ENCODE measurements at places on chromosomes 1 and 21.

- ATAC-seq: no peak
Measured at GRCh38 chr1:74323937-74324473, 88.8 kb downstream of the TNNI3K start.

DNA sequence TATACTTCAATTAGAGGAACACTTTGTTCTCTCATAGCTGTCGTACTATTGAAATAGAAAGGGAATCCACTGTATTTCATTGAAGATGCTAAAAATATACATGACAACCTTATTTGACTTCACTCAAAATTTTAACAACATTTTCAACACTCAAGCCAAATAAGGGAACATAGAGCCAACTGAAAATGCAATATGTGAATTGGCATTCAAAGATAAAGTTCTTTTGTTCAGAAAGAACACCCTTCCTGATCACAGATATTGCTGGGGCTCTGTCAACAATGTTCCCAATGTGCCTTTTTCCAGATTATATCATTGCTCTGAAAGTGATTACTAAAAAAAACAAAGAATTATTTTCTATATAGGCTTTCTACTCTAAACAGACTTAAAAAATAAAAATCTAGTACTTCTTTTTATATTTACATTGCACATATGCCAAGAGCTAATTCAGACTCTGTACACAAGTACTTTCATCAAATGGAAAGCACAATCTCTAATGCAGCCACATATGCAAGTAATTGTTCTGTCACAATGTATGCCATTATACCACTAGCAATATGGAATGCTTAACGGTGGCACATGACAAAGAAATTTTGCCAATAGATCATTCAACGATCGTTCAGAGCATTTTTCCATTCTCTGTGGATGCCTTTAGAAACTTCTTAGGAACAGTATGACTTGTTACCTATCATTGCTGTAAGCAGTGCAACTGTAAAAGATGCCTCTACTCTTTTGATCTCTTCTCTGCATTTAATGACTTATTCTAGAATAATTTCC, 171.0 kb downstream of the EIF4G3 start:
- ATAC-seq: no peak

DNA sequence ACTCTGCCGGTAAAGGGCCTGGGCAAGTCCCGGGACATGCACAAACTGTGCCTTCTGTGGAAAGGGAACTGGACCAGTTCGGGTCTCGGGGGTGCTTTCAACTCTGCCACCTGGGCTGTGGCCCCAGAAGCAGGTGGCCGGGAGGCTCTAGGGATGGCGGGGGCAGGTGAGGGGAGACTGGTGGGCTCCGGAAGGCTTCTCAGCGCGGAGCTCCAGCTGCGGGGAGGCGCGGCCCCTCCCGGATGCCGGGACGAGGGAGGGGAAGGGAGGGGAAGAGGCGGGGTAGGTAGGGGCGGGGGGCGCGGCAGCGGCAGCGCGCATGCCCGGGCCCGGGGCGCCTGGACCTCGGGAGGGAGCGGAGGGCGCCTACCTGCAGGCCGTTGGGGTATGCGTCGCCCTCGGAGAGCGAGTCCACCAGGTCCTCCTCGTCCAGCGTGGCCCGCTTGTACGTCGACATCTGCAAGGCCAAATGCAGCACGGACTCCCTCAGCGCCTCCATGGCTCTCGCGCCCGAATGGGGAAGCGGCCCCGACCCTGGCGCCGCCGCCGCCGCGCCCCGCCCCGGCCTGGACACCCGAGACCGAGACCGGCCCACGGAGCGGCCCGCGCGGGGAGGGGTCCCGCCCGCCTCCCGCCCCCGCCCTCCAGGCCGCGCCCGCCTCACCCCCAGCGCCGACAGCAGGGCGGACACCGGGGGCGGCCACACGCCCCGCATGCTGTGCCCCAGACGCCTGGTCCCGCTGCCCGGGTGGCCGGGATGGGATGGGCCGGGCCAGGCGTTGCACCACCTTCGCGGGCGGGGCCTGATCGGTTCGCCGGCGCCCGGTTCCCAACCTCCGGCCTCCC, at the start of gene ECE1:
Gene ECE1, minus strand, starts transcription at position 764 of the 846 bp plus-strand sequence. Its CDS starts 49 bp downstream, at position 715.
- peak; percentile 4 for ATAC-seq

DNA sequence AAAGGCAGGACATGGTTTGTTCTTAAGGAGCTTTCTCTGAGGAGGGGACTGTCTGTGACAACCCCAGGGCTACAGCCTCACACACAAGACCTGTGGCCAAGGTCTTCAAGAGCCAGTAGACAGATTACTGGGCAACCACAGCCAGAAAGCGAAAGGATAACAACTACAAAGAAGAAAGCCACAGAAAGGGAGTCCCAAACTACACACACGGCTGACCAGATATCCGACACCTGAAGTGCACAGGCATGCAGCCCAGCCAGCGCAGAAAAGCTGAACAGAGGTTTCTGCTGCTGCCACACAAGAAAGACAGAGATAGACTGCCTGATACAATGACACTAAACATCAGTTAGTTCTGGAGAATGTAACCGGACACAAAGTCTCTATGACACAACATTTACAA, 21.4 kb upstream of the NADK start:
- peak; percentile 82 for ATAC-seq

- no peak for ATAC-seq
Measured at GRCh38 chr1:240098534-240098933, 6.9 kb downstream of the FMN2 start.

DNA sequence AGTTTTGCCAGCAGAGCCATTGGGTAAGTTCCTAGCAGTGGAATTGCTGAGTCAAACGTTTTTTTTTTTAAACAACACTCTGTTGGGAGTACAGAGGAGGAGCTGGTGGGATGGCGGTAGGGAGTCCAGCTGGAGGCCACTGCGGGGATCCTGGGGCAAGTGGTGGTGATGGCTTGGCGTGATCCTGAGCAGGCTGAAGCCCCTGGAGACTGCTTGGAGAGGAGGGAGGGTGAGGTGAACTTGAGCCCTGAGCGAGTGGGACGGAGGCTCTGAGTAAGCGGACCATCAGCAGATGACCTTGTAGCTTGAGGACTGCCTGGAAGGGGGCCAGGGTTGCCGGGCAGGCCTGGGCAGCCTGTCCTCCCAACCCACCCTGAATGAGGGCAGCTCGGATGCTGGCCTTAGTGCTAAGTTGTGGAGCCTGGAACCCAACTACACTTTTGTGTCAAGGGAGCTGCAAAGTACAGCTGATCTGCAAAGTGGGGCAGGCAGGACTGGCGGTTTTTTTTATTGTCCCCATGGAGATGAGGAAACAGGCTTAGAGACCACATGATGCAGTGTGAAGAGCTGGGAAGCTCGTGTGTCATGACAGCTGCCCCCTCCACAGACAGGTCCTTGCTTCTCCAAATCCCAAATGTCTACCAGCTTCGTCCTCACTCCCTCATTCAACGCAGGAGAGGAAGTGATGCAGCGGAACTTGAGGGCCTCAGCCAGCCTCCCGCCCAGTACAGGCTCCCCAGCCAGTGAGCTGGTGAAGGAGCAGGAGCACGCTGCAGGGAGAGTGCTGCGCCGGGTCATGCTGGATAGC, 20.2 kb downstream of the MRPL37 start:
- no peak for ATAC-seq

DNA sequence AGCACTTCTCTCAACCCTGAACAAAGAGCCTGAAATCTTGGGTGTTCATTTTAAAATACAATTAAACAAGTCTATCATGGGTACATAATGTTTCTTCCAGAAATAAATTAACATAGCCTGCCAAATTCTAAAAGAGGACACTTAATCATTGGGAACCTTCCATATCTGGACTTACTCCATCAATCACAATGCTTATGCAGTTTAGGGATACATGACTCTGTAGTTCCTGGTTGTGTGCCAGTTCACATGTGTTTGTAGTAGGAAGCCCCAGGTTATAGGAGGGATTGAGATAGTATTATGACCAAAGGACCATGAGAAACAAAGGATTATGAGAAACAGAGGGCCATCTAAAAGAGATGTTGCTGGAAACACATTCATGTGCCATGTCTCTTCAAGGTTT, 19.1 kb upstream of the DAB1 start:
- ATAC-seq: no peak

GRCh38 chr21:39149882-39150281, 33.4 kb downstream of the PSMG1 start:
- no peak for ATAC-seq

- no peak for ATAC-seq
Measured at GRCh38 chr1:41454406-41454805, 30.1 kb downstream of the EDN2 start.

GRCh38 chr1:38030596-38031512, 15.7 kb downstream of the POU3F1 start:
- no peak for ATAC-seq

DNA sequence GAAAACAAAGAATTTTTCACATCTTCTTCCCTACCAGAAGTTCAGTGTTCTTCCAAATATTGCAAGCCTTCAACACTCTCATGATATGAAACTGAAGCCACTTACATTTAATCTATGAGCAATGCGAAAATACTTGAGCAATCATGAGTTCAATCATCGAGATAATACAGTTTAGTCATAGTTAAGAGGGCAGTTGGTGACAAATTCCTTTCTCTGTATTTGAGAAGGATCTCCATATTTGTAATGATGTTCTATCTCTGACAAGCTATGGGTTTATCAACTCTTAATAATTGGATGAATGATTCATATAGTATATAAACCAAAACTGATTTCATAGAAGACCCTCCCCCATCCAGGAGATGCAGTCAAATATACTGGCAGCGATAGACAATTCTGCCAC, 29.7 kb upstream of the PYHIN1 start:
- no peak for ATAC-seq

DNA sequence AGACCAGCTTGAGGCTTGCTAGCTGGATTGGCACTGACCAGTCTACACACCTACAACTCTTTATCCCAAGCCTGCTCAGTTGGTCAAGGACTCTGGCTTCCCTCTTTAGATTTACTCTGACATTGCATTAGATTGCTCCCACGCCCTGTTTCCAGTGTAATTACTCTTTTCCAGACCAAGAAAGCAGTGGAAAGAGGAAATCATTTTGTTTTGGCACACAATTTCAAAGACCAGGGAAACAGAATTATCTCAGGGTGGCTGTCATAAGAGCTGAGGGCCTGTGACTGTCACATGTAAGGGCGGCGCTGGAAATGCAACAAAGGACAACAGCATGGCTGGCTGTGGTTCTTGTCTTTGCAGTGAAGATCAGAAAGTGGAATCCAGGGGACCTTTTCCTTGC, 302.7 kb downstream of the HHAT start:
- ATAC-seq: no peak

DNA sequence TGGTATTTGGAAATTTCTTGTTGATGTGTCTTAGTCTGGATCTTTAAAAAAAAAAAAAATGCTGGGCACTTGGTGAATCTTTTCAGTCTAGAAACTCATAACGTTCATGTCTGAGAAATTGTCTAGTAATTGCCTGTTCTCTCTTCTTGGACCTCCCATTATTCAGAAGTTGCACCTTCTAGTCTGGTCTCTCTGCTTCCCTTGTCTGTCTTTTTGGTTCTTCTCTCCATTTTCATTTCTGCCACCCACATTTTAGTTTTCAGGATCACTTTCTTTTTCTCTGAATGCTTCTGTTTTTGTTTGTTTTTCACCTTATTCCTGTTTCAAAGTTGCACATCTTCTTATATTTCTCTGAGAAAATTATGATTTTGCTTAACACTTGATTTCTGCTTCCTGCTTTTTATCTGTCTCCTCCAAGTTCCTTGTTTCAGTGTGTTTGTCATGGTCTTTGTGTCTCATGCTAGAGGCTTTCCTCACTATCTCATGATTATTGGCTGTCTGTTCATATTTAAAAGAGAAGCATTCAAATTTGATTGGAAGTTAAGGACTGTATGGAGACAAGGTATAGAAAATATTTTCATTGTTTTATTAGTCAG, 21.3 kb downstream of the BACE2 start:
- no peak for ATAC-seq

- no peak for ATAC-seq
Measured at GRCh38 chr1:88509379-88509778, 174.7 kb upstream of the PKN2 start.

DNA sequence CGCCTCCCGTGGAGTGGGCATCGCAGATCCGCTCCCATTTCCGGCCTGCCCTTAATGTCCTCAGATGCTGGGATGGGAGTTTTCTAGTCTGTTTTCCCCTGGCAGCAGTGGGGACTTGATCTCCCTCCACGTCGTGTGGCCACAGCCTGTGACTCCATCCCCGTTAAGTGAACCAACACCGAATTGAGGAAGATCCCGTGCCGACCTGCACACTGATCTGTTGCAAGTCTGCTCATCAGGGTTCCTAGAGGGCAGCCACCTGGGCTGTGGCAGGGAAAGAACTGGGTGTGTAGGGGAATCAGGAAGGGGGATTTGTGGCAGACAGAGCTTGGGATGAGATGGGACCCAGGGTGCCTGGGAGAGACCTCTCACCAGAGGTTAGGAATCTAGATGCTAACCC, 23.3 kb upstream of the CDK18 start:
- ATAC-seq: peak; percentile 5

DNA sequence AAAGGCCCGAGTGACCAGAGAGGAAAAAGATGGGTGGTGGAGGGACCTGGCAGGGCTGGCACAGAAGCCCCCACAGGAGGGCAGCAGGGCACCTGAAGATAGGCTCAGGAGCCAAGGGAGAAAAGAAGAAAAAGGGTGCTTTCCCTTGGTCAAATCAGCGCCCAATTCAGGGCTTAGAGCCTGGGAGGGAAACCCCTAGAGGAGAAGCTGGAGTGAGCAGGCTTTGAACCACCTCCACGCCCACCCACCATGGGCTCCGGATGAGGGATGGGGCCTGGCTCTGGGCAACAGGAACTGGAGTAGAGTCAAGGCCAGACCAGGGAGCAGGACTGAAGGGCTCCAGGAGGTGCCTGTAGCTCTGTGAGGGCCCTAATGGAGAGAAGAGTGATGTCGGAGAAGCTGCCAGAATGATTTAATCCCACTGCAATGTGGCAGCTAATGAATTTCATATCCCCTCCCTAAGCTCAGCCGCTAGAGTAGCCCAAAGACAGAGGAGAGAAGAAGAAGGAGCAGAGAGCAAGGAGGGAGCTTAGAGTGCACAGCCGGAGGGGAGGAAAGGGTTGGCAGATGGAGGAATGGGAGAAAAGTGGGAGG, 12.0 kb upstream of the PRELP start:
- no peak for ATAC-seq

DNA sequence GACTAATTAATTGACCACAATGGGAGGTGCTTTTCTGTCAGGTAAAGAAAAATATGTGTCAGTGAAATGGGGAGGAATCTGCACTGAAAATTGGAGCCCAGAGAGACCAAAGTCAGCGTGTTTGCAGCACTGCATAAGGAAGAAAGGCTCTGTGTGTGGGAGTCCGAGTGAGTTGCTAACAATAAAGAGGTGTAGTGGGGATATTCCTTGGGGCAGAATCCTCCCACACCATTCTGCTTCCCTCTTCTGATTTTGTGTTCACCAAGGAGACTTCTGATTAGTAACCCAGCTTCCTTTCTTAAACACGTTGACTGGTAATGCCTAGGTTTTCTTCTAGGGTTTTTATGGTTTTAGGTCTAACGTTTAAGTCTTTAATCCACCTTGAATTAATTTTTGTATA, 240.5 kb downstream of the RPS6KC1 start:
- no peak for ATAC-seq

DNA sequence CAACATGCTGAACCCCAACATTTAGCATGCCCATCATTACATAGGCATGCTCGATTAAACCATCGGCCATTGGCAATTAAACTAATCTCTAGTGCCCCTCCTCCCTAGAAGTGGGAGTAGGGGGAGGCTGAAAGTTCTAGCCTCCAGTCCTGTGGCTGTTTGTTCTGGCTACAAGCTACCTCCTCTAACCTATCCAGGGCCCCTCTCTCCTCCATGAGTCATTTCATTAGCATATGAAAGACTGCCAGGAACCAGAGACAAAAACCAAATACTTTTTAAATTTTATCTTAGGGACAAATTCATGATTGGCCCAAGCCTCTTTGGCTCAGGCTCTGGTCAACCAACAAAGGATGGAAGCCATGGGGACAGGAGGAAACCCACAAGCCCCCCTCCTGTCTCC, 231.1 kb downstream of the CACNA1E start:
- no peak for ATAC-seq

GRCh38 chr1:91578320-91579109, 77.9 kb downstream of the CDC7 start:
- ATAC-seq: no peak

Data from stimulated activated memory B cell treated with anti-CD40 and anti-IgM and Interleukin-4, amounts not matched to agents 10 μg/mL and 1 μg/mL and 100 μg/mL, for 72 hours (primary cell).